Lung (tissue), 17 donors: ENCODE measurements at places on chromosomes 13 and 19. TPM values are rescaled to one million over a fixed set of nuclear protein-coding genes. Genes with fewer than 3 reads are reported as not detected.

The ZNF610 gene
- 1.4 TPM for total RNA-seq

The ARHGAP33 gene
- total RNA-seq = 16.6 TPM

- no peak for DNase-seq
These were observed 107.9 kb downstream of the NALCN start for GRCh38 chr13:101308247-101309013.

The KIRREL2 gene
- total RNA-seq = not detected

The BRD4 gene
- 89.0 TPM for total RNA-seq

- no peak for DNase-seq
These were observed 22.8 kb downstream of the PLIN4 start for GRCh38 chr19:4495471-4495870.

The ZNF837 gene
- 3.2 TPM for total RNA-seq

GRCh38 chr19:49805822-49806619 is 7.1 kb downstream of the FUZ start:
- no peak for DNase-seq

The GIPR gene
- 4.7 TPM for total RNA-seq

- DNase-seq = no peak
These were observed 50.6 kb downstream of the CELF5 start for GRCh38 chr19:3274942-3275582.

DNA sequence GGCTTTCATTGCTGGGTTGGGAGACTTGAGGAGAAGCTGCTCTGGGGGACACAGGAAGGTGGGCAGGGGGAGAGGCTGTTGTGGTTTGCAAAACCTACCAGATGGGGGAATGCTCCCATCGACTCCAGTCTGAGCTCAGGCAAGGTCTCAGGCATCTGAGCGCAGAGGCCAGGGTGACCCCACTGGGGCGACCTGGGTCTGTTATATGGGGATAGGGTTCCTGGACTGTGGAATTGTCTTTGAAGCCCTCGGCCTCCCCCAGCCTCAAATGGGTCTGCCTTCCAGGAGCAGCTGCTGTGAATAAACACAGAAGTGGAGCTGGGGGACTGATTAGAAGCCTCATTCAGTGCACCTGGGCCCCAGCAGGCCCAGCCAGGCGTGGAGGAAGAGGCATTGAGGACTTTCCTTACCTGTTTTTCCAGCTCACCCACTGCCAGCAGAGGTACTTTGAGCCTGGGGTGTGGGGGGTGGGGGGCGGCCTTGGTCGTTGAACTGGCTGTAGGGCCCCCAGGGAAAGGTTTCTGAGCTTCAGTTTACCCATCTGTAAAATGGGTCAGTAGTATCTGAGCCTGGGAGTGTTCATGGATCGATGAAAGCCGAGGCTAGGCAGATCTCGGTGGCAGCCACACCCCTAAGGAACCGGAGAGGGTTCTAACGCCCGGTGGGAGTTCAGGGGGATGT is 1.4 kb downstream of the CERS4 start:
- DNase-seq = no peak

The ZSCAN4 gene
- total RNA-seq = not detected

The C13orf42 gene
- total RNA-seq = not detected

The ADM5 gene
- 4.2 TPM for total RNA-seq

DNA sequence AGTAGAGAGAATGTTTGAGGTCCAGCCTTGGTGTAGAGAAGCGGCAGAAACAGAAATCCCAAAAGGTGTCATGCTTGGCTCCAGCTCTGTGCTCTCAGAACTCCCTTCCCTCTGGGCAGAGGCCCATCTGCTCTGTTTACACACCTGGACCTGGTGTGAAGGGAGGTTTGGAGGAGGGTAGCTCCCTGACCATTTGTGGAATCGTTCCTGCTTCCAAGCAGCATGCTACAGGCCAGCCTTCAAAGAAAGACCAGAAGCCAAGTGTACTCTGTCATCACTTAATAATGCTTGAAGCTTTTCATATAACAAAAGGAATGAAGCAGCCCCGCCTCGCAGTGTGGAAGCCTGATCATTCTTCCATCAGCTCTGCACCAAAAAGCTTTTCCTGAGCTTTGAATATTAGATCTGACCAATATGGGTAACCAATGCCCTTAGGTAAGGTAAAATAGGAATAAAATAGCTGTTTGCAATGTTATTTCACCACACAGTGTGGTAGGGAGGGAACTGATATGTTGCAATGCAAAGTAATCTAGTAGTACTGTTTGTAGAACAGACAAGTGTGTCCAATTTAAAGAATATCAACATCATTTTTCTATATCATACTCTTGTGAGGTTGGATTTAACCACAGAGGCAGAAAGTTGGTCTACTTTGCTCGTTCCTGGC is 63.3 kb downstream of the ZIC5 start:
- peak; percentile 29 for DNase-seq

The SIGLEC5 gene
- 2.2 TPM for total RNA-seq

DNA sequence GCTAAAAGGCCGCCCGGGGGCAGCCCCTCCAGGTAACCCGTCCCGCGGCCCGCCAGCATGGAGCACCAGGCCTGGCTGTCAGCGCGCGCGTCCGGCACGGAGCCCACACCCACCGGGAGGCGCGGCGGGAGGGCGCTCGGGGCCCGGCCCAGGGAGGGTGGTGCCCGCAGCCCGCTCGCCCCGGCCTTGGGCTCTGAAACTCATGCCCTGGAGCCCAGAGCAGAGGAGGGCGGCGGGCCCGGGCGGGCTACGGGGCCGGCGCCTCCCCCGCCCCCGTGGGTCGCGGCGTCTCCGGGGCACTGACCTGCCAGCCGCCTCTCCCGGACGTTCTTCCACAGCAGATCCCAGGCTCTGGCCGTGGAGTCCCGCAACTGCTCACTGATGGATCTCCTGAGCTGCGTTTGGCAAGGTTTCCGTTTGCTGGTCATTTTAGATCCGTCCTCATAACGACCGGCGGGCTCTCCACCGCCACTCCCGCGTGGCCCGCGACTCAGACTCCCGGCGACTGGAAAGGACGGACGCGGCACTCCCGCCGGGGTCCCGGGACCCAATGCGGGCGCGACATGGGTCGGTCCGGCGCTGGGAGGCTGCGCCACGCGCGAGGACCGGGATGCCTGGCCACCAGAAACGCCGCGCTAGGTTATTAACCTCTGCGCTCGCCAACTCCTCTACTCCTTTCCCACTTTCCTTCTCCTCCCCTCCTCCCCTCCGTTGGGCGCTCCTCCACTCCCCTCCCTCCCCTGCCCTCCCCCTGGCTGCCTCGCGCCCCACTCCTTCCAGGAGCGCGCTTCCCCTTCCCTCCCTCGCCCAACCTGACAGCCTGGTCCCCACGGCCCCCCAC is 64.7 kb upstream of the STARD13 start:
- peak; percentile 64 for DNase-seq

DNA sequence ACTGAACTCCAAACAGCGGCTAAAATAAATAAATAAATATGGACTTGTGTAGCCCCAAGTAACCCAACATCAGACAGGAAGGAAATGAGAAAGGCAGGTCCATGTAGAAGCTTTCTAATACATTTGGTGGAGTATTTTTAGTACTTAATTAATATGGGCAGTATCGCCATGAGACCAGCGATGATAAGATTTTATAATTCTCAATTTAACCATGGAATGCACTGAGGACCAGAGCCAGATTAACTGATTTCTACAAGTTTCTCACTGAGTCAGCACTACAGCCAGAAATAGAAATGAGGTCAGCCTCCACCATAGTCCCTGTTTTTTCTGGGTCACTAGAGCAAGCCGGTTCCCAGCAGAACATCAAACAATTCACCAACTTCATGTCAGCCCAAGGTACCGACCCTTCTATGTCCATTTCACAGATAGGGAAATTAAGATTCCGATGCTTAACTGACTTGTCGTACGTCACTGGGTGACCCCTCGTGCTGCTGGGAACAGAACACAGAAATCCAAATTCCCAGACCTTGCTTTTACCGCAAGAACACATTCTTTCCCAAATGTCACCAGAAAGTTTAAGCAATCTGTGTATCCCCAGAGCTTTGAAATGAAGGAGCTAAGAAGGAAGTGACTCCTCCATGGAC is 90.4 kb downstream of the COL4A1 start:
- peak; percentile 80 for DNase-seq

DNA sequence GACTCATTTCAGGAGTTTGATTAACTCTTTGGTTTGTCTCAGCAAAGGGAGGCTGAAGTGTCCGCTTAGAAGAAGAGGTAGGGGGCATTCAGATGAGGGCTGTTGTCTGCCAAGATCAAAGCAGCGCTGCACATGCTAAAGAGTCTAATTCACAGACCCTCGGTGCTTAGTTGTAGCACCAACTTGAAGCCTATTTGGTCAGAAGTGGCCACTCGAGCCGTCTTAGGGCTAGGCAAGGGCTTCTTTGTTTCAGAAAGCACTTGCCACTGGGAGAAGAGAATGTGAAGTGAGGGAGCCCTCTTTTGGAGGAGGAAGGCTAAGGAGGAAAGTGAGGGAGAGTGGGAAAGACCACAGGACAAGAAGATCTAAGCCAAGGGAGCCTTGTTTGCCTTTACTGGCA is 313.4 kb upstream of the TMTC4 start:
- DNase-seq = peak; percentile 10

The MBNL2 gene
- 108 TPM for total RNA-seq

- DNase-seq = no peak
These were observed 5.0 kb downstream of the RPL36 start for GRCh38 chr19:5694956-5695648.

- peak; percentile 47 for DNase-seq
These were observed 520 bp downstream of the ZNF787 start for GRCh38 chr19:56120371-56121179.

GRCh38 chr19:56167064-56167578 is 8.7 kb upstream of the GALP start:
- peak; percentile 48 for DNase-seq

DNA sequence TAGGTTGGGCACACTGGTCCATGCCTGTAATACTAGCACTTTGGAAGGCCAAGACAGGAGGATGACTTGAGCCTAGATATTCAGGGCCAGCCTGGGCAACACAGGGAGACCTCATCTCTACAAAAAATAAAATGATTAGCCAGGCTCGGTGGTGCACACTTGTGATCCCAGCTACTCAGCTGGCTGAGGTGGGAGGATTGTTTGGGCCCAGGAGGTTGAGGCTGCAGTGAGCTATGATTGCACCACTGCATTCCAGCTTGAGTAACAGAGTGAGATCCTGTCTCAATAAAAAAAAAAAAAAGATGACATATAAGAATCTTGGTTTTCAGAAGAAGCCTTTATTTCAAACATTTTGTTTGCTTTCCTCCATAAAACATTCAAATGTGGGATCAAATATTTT is 178.0 kb downstream of the LIG4 start:
- DNase-seq = no peak

The TSSK6 gene
- total RNA-seq = 3.1 TPM

- peak; percentile 36 for DNase-seq
These were observed 755 bp downstream of the UPF3A start for GRCh38 chr13:114282041-114282670.

The PALM gene
- 33.5 TPM for total RNA-seq

DNA sequence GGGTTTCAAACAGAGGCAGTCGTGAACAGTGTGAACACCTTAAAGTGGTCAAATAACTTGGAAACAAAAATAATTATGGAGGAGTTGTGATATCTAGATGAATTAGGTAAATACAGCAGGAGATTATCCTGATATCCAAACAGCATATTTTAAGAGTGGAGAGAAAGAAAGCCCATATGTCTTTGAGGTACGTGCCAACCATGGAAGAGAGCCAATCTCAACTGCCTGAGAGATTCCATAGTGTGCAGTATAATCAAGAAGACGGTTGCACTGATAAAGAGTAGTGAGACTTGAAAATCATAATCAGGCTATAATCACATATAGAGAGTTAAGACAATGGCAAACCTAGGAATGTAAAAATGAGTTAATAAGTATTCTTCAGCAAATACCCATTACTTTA is 472.8 kb upstream of the SLITRK5 start:
- DNase-seq = peak; percentile 9

DNA sequence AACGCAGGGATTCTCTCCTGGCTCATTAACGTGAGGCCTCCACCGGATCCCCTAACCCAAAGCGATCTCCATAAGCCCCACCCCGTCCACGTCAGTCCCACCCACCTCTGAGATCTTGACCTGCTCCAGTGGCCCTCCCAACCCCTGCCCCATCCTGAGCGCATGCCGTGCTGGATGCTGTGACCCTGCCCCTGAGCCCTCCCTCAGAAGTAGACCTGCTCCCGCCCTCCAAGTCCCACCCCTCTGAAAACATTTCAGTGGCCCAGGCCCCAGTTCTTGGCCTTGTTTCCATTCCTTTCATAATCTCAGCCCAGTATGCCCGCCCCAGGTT is 19.9 kb downstream of the LMTK3 start:
- no peak for DNase-seq

DNA sequence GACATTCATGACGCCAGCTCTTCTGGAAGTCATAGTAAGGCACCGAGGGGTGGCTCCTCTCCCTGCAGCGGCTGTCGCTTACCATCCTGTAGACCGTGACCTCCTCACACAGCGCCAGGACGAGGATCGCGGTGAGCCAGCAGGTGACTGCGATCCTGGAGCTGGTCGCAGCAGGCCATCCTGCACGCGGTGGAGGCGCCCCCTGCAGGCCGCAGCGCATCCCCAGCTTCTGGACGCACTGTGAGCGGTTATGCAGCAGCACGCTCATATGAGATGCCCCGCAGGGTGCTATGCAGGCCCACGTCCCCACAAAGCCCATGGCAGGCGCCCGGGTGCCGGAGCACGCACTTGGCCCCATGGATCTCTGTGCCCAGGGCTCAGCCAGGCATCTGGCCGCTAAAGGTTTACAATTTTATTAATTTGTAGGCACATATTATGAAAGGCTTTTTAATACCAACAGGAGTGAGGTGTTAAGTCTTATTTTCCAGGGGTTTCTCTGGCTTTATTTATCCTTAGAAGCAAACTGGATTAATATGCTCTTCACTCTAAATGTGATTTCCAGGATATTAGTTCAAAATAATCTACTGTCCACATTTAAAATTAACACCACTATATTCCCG is 35.6 kb upstream of the PSPC1 start:
- DNase-seq = peak; percentile 31

The MCF2L gene
- 78.7 TPM for total RNA-seq

GRCh38 chr19:14555918-14556661 is 15.8 kb downstream of the NDUFB7 start:
- DNase-seq = no peak

DNA sequence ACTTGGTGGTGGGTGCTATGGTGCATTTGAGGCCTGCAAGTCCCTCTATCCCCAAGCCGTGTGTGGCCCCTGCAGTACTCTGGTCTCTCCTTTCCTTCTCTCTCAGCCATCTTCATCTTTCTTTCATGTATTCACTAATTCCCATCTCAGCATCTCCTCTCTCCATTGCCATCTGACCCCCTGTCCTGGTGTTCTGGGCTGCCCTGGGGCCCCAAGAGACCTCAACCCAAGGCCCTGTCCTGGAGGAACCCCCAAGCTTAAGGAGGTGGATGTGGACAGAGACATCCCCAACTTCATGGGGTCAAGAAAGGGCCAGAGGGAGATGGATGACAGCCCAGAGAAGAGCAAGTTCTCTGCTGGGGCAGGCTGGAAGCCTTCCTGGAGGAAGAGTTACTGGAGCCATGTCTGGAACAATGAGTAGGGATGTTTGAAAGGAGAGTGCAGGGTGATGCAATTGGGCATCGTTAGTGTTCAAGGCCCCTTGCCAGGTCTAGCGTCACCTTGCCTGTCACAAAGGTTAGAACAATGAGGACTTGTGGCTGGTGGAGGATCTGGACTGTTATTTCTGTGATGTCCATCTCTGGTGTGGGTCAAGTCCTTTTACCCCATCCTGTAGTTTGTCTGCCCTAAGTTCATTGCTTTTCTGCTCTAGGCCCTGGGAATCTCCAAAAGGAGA is 3.5 kb downstream of the CYP4F3 start:
- no peak for DNase-seq

- DNase-seq = no peak
These were observed 25.7 kb upstream of the LRCH1 start for GRCh38 chr13:46527237-46527636.
